Activated CD4-positive, CD25-positive, alpha-beta regulatory T cell treated with anti-CD3 and anti-CD28 coated beads, Interleukin-2, amount 50 U/mL, for 24 hours (primary cell): ENCODE measurements at places on chromosomes 7 and 10.

- no peak for ATAC-seq
Observed at GRCh38 chr10:93220296-93221170, 146.8 kb downstream of the CYP26A1 start.

DNA sequence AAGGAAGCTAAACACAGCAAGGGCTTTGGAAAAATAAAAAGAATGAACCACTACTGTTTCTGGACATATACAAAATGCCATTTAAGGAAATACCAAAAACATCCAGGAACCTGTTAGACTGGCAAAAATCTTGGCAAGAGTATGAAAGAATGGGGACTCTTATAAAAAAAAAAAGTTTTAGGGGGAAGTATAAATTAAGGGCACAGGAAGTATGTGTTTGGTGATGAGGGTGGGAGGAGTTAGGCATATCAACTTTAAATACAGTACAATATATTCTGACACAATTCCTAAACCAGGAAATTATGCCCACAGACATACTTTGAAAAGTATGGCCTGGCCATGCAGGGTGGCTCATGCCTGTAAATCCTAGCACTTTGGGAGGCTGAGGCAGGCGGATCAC lies 74.2 kb downstream of the WAPL start:
- ATAC-seq: no peak

DNA sequence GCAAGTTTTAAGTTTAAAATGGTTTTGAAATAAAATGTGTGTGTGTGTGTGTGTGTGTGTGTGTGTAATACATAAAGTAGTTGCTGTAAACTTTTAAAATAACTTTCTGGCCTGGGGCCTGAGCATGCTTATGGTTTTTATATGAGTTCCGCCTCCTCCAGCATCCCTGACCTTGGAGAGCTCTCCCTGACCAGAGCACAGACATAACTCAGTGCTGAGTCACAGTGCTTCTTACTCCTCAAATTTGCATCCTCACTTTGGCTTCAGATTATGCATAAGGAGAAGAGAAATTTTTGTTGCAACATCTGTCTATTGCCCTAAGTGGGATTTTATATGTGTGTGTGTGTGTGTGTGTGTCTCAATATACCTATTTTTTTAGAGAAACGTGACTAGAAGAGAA lies 200.8 kb downstream of the ELMO1 start:
- ATAC-seq: no peak

DNA sequence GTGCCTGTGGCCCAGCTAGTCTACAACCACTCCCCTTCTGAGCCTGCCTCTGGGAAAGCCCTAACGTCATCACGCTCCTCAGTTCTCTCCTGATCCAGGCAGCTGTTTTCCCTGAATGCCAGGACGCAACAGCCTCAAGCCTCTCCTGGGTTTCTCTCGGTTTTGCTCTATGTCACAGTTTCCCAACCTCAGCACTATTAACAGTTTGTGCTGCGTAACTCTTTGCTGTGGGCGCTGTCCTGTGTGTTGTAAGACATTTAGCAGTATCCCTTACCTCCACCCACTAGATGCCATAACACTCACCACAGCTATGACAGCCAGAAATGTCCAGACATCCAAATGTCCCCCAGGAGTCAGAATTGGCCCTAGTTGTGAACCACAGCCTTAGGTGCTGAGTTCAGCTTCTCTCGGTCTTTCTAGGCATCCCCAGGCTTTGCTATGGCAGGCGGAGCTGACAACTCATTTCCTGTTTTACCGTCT lies 226.3 kb upstream of the NPVF start:
- ATAC-seq: no peak

GRCh38 chr7:127477295-127478023 lies 85.0 kb upstream of the ZNF800 start:
- no peak for ATAC-seq

DNA sequence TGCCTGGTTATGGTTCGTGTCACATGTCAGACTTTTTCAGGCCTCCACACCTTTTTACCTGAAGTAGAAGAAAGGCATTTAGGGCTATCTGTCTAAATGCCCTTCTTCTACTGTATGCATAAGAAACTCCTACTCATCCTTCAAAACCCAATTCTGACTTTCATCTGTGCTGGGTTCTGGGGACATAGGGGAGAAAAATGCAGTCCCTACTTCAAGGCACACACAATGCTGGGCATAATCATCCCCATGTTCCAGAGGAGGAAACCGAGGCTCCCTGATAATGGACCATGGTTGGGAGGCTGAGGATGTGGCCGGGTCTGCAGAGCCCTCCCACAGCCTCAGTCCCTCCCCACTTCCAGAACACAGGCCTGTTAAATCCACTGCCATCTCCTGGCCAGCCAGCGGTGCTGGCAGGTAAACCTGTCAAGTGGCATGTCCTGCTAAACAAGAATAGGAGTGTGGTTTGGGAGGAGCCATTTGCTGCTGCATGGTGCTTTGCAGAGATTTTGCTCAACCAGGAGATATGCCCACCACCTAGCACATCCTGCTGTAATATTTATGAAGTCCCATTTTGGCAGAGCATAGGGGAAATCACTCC lies 32.0 kb downstream of the GRID1 start:
- no peak for ATAC-seq

- ATAC-seq: no peak
Observed at GRCh38 chr10:124707551-124707950, 36.6 kb downstream of the FAM53B start.

DNA sequence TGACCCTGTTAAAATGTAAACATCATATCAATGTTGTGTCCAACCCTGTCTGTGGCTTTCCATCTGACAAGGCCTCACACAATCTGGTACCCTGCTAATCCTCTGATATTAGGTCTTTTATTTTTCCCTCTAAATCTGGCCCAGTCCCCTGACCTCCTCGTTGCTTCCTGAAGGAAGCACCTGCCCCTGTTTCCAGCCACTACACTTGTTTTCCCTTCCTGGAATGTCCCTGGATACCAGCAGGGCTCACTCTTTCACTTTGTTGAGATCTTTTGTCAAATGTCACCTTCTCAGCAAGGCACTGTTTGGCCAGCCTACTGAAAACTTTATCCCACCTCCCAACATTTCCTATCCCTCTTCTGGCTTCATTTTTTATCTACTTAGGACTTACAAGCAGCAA lies 2.1 kb downstream of the SAMD9L start:
- no peak for ATAC-seq

DNA sequence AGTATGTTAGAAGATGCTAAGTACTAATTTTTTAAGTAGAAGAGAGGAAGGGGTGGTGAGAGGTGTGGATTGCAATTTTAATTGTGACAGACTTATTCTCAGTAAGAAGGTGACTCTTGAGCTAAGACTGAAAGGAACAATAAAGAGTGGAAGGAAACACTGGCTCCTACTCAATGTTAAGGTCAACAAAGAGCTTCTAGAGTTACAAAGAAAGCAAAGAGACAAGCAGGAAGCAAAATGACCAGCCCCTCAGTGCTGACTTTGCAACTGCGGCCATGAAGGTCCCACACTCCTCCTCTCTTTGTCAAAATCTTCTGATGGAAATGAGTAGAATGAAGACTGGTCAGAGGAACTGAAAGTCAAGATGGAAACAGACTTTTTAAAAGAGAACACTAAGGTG lies 79.9 kb upstream of the FOXI2 start:
- no peak for ATAC-seq

DNA sequence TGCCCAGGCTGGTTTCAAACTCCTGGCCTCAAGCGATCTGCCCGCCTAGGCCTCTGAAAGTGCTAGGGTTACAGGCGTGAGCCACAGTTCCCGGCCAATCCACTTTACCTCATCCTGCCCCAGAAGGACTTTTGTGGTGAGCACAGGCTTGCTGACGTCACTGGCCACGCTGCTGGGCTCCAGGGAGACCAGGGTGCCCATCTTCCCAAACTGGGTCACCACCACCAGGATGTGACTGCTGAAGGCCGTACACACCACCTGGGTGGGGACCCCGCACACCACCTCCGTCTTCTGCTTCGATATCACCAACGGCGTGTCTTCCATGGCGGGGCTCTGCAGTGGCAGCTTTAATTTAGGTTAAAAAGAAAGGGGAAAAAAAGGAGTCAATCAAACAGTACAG lies 816 bp downstream of the PSMG3 start:
- no peak for ATAC-seq

DNA sequence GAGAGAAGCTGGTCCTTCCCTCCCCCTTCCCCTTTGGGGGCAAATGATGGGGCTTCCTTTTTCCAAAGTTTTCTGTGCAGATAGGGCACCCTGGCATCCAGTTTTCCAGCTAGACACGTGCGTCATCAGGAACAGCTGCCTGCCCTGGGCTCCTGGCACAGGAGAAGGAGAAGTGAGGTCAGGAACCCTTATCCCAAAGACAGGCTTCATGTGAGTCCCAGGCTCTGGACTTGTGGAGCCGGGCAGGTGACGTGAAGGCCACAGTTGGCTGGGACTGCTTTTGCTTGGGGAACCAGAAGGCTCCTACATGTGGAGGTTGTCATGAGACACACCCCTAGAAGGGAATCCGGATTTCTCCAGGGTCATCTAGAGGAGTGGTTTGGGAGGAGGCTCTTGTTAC lies 66.5 kb downstream of the RBM20 start:
- no peak for ATAC-seq

DNA sequence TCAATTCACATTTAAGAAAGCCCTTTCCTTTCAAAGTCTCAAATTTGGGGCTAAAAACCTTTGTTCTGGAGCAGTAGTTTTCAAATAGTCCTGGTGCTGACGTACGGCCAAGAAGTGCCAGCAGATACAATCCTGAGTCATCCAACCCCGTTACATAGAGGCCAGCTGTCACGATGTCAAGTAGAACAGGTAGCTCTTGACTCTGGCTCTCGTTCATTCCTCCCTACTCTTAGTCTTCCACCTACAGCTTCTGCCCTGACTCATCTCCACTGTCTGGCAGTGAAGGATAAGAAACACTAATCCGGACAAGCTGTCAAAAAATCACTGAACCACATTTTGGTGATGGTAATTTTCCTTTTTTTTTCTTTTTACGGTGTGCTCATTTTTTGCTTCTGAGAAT lies 132.4 kb upstream of the PTN start:
- ATAC-seq: no peak

GRCh38 chr10:123395906-123396305 lies 241.7 kb downstream of the BUB3 start:
- ATAC-seq: no peak

DNA sequence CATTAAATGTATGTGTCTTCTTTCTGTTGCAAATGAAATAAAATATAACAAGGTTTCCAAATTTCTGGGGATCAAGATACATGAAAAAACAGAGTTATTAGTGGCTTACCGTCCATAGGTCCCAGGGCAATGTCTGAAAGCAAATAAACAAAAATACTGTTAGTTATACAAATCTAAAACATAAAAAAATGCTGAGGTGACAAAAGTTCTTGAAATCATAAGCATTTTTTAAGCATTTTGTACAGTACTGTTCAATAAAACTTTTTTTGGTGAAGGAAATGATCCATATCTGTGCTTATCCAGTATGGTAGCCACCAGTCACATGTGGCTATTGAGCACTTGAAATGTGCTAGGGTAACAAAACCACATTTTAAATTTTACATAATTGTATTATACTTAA lies 158.6 kb upstream of the TARP start:
- ATAC-seq: no peak

DNA sequence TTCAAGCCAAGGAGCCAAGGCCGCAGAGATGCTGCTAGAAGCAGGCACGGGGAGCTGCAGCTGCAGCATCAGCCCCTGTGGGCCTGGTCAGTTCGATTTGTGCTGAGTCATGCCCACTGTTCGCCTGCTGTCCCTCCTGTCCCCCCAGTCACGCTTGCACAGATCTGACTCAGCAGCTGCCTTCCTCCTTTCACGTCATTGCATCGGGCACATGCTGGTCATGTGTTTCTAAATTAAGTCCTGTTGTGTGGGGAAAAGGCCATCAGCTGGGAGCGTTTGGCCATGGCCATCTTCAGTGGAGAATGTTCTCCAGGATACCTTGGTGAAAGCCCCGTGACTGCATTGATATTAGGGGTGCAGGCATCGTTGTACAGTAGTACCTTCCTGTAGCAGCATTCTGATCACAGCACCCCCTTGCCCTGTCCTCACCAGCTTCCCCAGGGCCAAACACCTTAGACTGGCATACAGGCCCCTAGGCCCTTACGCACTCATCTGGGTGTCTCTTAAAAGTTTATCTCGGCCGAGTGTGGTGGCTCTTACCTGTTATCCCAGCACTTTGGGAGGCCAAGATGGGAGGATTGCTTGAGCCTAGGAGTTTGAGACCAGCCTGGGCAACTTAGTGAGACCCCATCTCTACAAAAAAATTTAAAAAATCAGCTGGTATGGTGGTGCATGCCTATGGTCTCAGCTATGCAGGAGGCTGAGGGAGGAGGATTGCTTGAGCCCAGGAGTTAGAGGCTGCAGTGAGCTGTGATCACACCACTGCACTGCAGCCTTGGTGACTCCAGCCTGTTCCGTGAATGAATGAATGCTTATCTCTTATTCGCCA lies 23.2 kb downstream of the POR start:
- ATAC-seq: no peak

DNA sequence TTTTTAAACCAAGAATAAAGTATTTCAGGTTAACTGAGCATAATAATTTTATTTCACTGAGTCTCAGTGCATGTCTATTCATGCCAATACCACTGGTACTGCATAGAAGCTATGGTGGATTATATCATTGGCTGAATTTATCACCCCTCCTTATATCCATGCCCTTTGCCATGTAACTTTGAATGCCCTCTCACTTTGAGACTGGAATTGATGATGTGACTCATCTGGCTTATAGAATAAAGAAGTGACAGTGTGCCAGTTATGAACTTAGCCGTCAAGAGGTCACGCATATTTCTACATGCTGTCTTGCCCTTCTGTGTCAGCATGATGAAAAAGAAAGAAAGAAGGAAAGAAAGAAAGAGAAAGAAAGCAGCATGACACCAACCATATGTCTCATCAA lies 20.7 kb upstream of the ABLIM1 start:
- peak; percentile 17 for ATAC-seq

DNA sequence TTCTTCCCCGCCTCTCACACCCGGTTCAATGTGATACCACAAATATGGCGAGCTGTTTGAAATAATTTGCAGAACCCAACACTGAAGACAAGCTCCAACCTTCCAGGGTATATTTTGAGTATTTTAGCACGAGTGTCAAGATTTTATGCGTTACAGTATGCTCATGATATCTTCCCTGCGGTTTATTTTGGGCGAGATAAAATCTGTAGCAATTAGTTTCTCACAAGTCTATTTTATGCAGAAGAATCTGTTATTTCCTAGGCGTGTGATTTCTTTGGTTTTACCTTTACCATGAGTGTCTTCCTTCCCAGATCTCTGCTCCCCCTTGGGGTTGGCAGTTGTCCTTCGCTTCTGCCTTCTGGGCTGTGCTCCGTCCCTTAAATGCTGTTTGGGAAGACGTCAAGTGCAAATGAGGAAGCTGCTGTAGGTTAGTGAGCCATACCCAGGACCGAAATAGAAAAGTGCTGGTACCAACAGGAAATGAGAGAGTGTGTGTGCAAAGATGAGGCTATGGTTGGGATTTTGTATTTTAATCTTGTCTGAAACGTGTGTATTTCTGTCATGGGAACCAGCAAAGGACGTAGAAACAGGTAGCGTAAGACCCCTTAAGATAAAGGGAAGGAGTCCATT lies 299.8 kb downstream of the KLF6 start:
- no peak for ATAC-seq

GRCh38 chr7:17626235-17626634 lies 314.1 kb downstream of the SNX13 start:
- ATAC-seq: no peak
